Fibroblast of upper back skin (primary cell): ENCODE measurements at places on chromosomes 3 and 15.
A peak's percentile ranks its signal among the peaks of the same experiment; 100 is the strongest.

GRCh38 chr3:153173758-153174516, 11.9 kb downstream of the RAP2B start:
- peak; percentile 65 for DNase-seq

DNA sequence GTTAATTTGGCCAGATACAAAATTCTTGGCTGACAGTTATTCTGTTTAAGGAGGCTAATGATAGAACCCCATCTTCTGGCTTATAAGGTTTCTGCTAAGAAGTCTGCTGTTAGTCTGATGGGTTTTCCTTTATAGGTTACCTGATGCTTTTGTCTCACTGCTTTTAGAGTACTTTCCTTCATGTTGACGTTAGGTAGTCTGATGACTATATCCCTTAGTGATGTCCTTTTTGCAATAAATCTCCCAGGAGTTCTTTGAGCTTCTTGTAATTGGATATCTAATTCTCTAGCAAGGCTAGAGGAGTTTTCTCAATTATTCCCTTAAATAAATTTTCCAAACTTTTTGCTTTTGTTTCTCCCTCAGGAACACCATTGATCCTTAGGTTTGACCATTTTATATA, 114.1 kb upstream of the CDIN1 start:
- no peak for DNase-seq

DNA sequence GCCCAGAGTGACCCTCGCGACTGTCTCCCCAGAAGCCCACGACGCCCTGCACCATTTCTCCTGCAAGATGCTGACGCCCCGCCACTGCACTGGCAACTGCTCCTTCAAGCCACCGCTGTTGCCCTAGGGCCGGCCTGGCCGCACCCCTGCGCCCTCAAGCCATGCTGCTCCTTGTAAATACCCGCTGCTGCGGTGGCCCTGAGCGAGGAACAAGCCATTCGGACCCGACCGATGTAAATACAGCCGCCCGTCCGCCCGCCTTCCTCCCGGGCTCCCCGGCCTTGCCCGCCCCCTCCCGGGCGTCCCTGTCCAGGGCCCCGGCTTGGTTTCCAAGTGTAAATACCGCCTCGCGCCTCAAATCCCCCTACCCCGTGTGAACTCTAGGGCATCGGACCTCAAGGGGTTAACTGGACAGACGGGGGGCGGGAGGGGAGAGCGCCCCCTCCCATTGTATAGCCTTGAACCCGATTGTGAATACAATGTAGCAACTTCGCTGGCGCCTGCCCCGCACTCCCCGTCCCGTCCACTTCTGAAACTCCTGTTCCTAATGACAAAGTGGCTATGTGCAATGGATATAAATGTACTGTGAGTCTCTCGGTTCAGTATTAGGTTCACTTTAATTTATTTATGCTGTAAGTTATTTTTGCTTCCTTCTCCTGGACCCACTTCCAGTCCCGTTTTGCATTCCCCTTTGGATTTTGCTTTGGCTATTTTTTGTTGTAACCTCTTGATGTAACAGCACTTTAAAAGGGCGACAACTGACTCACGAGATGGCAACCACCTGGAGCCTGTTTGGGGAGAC, 5.9 kb downstream of the RNU6-1 start:
- no peak for DNase-seq

- no peak for DNase-seq
These were observed 136.8 kb upstream of the ANKRD28 start for GRCh38 chr3:15934389-15935195.

DNA sequence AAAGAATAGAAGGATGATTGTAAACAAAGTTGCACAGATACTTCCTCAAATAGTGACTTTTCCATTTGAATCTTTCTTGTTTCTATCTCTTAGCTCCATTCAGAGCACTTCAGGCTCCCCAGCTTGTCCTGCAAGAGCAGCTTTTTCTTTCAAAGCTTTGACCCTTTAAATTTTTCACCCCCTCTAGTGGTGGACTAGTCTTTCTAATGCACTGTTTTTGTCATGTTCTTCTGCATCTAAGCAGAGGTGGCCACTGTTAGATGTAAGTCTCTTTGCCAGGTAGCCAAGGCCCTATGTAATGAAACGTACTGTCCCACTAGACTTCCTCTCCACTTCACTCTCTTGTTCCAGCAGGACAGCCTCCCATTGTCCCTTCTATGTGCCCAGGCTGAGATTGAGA, 74.0 kb upstream of the MANF start:
- peak; percentile 2 for DNase-seq

DNA sequence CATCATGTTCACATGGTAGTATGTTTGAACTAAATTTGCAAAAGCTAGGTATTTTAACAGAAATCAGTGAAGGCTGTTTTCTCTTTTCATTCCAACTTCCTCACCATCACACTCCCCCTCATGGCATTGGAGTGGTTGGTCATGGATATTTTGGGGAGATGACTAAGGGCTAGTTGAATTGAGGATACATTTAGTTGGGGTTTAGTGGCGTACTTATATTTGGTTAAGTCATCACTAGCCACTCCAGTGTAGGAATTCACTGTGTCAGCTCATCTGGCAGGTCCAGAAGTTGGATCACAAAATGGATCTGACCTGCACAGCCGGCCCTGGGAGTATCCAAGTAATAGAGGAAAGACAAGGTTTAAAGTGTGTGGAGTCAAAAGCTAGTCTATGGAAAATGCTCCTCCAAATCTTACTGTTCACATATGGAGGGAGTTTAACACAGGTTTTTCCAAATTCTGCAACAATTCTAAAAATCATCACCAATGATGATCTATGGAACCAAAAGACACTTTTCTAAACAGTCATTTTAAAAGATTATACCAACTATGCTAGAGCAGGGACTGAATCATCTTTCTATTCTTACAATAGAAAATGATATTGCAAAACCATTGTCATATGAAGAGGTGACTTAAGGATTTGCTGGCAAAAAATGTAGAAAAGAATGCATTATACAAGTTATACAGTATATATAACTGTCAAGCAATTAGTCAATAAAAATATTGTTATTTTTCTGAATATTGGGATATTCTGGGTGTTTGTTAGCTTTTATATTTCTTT, 247.8 kb upstream of the PEX5L start:
- DNase-seq: peak; percentile 71

GRCh38 chr15:38991126-38991525, 426.5 kb upstream of the RASGRP1 start:
- peak; percentile 72 for DNase-seq

GRCh38 chr3:59935025-59935424, 885.2 kb upstream of the CFAP20DC start:
- no peak for DNase-seq

- no peak for DNase-seq
These were observed 63.7 kb downstream of the WHAMM start for GRCh38 chr15:82873000-82873680.

DNA sequence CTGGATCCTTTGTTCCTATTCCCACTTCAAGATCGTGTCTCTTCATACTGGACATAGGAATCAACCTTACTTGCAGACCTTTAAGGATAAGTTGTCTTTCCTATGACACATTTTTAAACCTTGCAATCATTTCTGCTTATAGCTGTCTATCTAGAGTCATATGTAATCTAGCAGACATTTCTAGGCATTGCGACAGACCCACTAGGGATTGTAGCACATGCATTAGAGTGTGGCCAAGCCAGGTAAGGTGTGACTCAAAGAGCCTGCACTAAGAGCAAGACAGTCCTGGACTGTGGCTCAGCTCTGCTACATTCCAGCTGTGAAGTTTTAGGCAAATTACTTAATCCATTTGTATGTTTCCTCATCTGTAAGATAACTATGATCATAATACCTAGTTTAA, 38.8 kb upstream of the BFSP2 start:
- DNase-seq: no peak

GRCh38 chr3:77065750-77066149, 25.9 kb downstream of the ROBO2 start:
- no peak for DNase-seq

DNA sequence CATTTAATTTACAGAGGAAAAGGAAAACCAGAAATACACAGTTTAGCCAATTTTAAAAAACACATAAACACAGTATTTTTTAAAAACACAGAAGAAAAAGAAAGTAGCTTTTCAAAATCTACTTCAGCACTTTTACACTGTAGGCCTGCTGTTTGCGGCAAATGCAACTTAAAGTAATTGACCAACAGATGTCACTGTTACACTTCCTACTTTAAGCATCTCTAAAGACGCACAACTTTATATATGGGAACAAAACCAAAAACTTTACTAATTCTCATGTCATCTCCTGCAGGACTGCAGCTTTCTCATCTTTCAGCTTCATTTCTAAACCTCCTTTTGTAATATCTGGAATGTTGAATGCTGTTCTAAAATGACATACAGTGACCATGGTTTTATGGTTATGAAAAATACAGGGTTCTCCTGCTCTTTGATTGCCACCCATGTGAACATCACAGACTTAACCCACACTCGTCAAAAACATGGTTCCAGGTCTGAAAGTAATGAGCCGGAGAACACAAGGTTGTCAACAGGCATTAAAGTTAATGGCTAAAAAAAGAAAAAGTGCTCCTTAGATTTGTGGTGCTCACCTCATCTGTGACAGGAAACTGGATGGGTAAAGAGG, 107.9 kb downstream of the FMN1 start:
- peak; percentile 79 for DNase-seq
